ENCODE measurements at places on chromosomes 13 and 19.
A peak's percentile ranks its signal among the peaks of the same experiment; 100 is the strongest.

DNA sequence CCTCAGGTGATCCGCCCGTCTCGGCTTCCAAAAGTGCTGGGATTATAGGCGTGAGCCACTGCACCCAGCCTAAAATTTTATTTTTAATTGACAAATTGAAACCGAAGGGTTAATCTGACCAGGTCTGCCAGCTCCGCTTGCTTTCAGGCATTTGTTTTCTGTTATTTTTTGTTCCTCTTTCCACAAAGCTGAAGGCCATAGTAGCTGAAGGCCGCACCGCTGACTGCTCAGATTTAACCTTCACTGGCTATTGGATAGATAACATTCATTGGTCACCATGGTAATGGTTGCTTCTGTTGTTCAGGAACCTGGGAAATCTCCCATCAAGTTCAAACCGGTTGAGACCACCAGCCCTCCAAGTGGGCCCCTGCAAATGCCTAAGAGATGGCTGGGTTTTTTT lies 124.5 kb upstream of the USP29 start:
- DNase-seq, result no peak

DNA sequence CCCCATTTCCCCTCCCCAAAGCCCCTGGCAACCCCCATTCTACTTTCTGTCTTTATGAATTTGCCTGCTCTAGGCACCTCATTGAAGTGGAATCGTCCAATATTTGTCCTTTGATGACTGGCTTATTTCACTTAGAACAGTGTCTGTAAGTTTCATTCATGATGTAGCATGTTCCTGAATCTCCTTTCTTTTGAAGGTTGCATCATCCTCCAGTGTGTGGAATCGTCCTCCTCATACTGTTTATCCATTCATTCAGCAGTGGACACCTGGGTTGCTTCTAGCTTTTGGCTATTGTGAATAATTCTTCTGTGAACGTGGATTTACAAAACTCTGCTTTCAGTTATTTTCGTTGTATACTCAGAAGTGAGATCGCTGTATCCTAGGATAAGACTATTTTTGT lies 161.2 kb upstream of the RNF113B start:
- DNase-seq, result no peak

DNA sequence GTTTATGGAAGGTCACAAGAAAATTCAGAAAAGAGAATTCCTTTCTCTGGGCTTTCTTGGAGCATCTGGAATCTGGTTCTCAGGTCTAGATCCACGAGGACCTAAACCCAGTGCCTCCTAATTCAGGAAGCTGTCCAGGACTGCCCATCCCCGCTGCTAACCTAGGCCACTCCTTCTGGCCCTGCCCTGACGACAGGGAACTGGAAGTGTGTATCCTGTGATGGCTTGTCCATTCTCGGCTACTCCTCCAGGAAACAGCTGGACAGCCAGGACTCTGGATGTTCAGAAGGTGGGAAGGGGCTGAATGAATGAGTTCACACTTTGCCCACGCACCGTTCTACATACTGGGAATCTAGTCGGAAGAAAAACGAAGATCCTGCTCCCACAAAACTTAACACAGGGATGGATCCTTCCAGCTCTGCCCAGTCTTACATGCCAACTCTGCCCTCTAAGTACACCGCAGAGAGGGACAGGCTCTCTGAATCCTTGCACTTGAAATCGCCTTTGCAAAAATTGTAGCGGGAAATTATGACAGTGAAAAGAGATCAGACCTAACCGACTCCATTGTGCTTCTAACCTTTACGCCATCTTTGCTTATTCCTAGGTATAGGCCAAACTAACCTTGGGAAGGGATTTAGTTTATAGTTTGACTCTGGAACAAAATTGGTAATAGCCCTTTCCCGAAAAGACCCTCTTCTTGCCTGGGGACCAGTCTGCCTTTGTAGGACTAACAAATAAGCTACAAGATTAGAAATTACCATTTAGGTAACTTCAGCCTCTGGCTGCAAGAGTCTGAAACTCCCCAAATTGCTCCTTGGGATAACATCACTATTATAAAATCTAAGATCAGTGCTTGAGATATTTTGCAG lies 1.8 kb downstream of the LSM4 start:
- no peak for DNase-seq

DNA sequence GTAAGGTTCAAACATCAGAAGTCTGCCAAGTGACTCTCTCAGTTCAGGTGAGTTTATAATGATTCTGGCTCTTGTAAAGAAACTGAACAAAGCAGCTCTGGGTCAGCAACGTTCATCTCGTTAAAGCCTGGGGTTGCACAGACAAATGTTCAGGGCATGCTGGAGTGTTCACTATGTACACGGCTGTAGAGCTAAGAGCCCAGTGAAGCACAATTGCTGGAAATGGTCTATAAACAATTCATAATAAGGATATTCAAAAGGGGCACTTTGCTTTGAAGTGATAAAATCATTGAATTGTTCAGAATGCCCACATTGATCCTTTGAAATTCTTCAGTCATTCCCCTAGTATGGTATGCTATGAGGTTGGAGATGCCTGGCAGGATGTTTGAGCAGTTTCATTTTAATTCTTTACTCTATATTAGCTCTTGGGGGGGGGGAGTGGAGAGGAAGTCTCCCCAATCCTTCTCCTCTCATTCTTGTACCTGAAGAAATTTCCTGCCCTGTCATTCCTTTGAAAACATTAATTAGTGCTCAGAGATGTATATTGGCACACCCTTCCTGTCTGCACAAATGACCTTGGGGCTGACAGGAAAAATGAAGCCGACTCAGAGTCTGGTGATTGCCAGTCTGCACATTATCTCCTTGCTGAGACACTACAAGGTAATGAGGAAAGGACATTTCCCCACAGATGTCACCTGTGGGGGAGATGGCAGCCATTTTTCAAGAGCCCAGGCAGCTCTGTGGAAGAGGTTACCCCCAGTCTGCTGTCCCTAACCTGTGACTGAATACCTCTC lies 145.5 kb downstream of the DLEU7 start:
- DNase-seq, result no peak

DNA sequence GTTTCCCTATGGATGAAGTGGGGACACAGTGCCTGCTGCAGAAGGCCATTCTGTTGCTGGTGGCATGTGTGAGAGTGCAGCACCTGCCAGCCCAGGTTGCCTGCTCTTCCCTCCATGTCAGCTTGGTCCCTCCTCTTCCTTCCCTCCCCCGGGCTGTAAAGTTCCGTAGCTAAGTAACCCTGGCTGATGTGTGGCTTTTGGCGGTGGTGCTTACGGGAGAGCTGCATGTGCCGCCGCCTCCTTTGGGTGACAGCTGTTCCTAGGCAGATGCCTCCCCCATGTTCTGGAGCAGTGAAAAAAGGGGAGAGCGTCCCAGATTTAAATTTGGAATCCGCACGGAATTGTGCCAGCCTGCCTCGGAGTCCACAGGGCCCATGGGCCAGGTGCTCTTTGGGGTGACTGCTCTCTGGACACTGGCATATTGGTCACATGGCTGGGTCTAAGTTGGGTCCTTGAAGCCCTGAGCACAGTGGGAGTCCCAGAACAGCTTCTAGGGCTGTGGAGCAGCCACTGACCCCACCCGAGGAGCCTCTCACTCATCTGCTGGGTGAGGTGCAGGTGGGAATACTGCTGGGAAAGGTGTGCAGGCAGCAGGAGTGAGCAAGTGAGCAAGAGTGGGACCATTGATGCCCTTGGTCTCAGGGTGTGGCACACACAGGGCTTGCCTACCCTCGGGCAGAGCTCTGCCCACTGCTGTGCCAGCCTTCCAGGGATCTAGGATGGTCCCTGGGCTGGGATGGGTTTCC lies 33.1 kb upstream of the ZNF536 start:
- DNase-seq, result no peak

- DNase-seq, result no peak
Observed at GRCh38 chr19:16506961-16507360, 10.8 kb downstream of the C19orf44 start.

DNA sequence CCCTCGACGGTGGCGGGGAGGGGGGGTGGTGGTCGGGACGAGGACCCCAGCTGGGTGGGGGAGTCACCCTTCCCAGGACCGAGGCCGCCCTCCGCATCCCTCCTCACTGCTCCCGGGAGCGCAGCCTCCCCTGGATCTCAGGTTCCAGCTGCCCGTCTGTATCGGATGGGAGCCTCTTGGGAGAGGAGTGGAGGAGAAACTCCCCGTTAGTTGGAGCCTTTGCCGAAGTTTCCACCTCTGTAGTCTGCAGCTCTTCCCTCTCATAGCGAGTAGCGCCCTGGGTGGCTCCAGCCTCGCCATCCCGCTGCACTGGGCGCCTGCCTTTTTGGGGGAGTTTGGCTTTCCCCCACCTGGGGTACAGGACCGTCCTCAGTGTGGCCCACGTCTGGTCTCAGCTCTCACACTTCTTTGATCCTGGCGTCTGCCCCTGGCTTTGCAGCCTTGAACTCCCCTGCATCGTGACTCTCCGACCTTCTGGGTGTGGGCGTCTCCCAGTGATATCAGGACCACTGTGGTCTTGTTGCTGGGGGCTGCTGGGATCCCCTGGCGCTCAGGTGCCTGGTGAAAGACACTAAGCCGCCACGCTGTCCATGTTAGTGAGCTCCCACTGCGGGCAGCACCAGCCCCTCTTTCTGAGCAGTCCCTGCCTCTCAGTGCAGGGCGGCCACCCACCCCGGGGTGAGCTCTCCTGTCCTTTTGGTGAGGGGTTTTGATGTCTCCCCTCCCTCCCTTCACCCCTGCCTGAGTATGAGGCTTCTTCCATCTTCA lies 1.1 kb downstream of the CNOT3 start:
- peak; percentile 38 for DNase-seq

DNA sequence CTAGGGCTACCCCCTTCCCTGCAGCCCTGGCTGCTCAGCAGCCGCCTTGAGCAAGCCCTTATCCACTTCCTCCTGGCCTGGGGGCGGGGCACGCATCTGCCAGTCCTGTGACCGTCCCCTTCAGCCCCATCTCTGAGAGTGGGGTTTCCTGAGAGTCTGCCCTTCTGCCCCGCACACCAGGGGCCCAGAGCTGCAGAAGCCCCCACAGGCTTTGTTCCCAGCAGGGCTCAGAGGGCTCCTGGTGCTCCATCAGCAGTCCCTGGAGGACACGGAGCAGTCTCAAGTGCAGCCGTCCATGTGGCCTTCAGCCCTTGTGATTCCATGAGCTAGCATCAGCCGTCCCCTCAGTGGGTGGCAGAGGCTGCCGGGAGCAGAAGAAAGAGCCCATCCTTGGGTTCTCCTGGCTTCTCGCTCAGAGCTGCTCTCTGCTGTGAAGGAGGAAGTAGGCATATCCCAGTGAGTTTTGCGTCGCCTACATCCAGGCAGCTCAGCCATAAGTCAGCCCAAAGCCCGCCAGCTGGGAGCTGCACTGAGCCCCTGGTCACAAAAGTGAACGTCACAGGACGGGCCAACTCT lies 16.3 kb downstream of the MYO9B start:
- no peak for DNase-seq
